ENCODE measurements at places on chromosomes 3 and 15. TPM values are rescaled to one million over a fixed set of nuclear protein-coding genes. Genes with fewer than 3 reads are reported as not detected.

GRCh38 chr15:36798366-36798765, 218.9 kb downstream of the CDIN1 start:
- DNase-seq = no peak
- H3K36me3 ChIP-seq = peaks cover 4% of the 10 kb centered on the region
- H3K27ac ChIP-seq = no peak overlapping the region
- H3K4me1 ChIP-seq = no peaks in the 10 kb centered on the region
- no peaks in the 10 kb centered on the region for H3K27me3 ChIP-seq

DNA sequence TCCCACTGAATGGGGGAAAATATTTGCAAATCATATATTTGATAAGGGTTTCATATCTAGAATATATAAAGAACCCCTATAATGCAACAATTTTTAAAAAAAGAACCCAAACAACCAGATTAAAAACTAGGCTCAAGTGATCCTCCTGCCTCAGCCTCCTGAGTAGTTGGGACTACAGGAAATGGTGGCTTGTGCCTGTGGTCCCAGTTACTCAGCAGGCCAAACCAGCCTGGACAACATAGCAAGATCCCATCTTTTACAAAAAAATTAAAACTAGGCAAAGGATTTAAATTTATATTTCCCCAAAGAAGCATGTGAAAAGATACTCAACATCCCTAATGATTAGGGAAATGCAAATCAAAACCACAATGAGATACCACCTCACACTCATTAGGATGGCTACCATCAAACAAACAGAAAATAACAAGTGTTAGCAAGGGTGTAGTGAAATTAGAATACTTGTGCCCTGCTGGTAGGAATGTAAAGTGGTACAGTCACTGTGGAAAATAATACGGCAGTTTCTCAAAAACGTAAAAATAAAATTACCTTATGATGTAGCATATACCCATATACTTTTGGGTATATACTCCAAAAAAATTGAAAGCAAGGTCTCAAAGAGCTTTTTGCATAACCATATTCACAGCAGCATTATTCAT, 19.7 kb downstream of the TFDP2 start:
- no peaks in the 10 kb centered on the region for H3K36me3 ChIP-seq
- no peak overlapping the region for H3K4me3 ChIP-seq
- no peak for DNase-seq
- H3K27me3 ChIP-seq = no peaks in the 10 kb centered on the region
- H3K27ac ChIP-seq = no peak overlapping the region
- peaks cover 2% of the 10 kb centered on the region for H3K4me1 ChIP-seq

Gene ALDH1A3
- not detected for total RNA-seq

DNA sequence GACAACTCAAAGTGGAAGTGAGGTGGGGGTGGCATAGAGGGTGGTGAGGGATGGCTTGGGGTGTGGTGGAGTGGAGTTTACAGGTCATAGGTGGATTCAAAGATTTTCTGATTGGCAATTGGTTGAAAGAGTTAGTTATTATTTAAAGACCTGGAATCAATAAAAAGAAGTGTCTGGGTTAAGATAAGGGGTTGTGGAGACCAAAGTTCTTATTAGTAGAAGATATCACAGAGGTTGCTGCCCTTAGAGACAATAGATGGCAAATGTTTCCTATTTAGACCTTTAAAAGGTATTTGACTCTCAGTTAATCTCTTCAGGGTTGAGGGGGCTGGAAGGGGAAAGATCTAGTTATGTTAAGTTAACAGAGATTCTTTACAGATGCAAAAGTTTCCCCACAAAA, 412.3 kb upstream of the TBL1XR1 start:
- no peak for DNase-seq
- no peak overlapping the region for H3K27ac ChIP-seq
- peaks cover 2% of the 10 kb centered on the region for H3K4me1 ChIP-seq
- H3K4me3 ChIP-seq = no peak overlapping the region

DNA sequence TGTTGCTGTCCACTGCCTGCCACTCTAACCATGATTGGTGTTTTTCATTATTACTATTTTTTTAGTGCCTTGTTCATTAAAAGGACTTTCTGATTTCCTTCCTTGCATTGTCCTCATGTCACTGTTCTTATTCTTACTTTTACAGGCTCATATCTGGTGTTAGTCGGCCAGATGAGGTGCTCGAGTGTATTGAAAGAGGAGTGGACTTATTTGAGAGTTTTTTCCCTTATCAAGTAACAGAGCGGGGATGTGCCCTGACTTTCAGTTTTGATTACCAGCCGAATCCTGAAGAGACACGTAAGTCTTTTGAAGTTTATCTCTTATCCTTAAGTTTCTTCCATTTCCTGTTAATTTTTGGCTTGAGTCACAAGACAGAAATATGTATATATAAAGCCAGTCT, 23.2 kb downstream of the QTRT2 start:
- no peaks in the 10 kb centered on the region for H3K27me3 ChIP-seq
- H3K4me3 ChIP-seq = no peak overlapping the region
- peaks cover 94% of the 10 kb centered on the region for H3K36me3 ChIP-seq

DNA sequence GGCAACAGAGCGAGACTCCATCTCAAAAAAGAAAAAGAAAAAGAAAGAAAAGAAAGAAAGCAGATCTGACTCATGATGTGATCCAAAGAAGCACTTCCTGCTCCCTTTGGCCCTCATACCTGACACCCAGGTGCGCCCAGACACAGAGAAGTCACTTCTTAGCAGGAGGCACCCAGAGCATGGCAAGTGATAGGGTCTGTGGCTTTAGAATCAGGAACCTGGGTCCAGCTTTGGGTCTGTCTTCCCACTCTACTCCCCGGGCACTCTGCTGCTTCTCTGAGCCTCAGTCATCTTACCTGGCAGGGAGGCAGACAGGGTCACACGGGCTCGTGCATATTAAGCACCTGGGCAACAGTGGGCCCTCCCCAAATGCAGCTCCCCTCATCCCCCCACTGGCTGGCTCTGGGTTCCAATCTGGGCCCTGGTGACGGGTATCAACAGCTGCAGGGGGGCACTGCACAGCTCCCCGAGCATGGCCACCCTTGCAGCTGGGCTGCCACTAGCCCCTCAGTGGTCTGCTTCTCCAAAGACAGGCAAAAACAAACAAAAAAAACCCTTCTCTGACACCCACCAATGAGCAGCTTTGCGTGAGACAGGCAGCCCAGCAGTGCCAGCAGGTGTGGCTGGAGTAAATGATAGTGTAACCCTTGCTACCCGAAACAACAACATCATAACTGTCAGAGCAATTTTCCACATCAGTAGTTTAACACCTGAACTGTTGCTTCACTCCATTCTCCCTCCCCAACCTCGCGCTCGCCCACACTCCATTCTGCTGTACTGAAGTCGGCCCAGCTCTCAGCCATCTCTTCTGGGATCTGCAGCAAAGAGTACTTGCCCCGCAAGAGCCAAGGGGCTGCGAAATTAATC, 99.8 kb downstream of the MEGF11 start:
- no peak overlapping the region for H3K4me3 ChIP-seq
- H3K27me3 ChIP-seq = peaks cover 23% of the 10 kb centered on the region
- DNase-seq = no peak
- H3K27ac ChIP-seq = no peak overlapping the region

- H3K4me1 ChIP-seq = no peaks in the 10 kb centered on the region
- no peak overlapping the region for H3K4me3 ChIP-seq
- peaks cover 37% of the 10 kb centered on the region for H3K36me3 ChIP-seq
- no peaks in the 10 kb centered on the region for H3K27me3 ChIP-seq
- H3K27ac ChIP-seq = no peak overlapping the region
- DNase-seq = no peak
These were observed 287.3 kb upstream of the TPRG1 start for GRCh38 chr3:188884299-188885043.

DNA sequence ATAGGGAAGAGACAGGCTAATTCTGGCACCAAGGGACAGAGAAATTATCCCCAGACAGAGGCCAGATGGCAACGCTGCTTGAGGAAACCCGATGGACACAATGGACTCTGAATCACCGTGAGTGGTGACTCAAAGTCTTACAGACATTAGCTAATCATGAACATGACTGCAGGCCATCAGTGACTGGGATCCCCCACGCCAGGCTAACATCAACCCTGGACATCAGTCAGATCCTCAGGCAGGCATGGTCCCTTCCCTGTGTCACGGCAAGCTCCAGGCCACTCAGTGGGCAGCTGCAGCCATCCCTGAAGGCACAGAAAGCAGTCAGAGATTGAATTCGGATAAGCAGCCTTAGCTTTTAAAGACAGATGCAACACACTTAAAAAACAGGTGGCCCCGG, 23.8 kb upstream of the OXTR start:
- H3K4me1 ChIP-seq = no peaks in the 10 kb centered on the region
- H3K27me3 ChIP-seq = no peaks in the 10 kb centered on the region
- H3K27ac ChIP-seq = no peak overlapping the region
- DNase-seq = no peak

Data from activated B cell treated with CpG ODN at 0.5 μM for 24 hours (primary cell).